Bronchial epithelial cell (primary cell): ENCODE measurements at places on chromosomes 6 and 20. TPM values are rescaled to one million over a fixed set of nuclear protein-coding genes. Genes with fewer than 3 reads are reported as not detected.
A peak's percentile ranks its signal among the peaks of the same experiment; 100 is the strongest.

Gene TCP11
- total RNA-seq = not detected in 2 replicates

Gene ASF1A
- 13.4 and 17.9 TPM in 2 replicates for total RNA-seq

Gene KCNB1
- not detected in 2 replicates for total RNA-seq

Gene TRIM40
- total RNA-seq = not detected in 2 replicates

Gene LY6G6F
- total RNA-seq = not detected in 2 replicates

Gene SPATA2
- 0.79 and 1.0 TPM in 2 replicates for total RNA-seq

Gene EYS
- 0.26 and 0.53 TPM in 2 replicates for total RNA-seq

DNA sequence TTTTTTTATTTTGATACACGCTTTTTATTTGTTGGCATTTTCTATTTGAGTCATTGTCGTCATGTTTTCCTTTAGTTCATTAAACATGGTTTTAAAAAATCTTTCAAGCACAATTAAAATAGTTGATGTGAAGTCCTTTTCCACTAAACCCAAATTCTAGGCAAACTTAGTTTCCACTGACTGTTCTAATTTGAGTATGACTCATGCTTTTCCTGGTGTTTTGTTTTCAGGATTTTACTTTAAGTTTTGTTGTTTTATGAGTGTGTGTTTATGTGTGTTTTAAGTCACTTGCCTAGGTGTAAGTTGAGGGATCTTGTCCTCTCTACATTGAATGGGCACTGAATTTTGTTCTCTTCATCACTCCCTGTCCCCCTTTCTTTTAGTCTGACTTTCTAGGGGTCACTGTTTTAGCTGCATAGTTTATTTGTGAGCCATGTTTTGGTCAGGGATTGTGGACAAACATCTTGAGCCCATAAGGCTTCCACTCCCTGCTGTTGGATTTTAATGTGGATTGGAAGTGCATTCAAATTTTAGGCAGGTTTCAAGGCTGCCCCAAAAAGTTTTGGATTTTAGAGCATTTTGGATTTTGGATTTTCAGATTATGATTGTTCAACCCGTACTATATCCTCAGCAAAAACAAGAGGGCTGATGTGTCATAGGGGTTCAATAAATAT is 94.8 kb downstream of the CDYL start:
- DNase-seq = peak; percentile 17

DNA sequence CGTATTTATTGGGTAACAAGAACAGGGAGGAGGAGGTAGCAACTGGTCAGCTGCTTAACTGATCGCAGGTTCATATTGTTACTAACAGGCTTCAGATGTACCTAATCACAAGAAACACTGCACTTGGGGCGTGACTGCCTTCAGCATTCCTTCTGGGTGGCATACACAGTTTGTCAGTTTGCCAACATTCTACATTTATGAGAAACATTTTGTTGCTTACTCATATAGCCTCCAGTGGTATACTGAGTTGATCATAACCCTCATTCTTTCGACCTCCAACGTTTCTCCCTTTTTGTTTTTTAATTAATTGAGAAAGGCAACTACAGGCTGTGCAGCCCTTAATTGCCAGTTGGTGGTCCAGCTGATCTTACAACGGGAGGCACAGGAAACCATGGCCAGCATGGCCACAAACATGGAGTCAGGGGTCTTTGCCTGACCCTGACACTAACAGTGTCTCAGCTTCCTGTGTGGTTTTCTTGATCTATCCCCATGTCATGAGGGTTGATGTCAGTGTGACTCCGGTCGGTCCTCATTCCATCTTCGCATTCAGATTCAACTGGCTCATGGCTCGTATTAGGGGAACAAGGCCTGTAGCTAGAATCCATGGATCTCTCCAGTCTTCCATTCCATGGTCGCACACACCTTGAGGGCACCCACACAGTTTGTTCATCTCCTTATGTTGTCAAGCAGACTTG is 9.4 kb downstream of the EPB41L2 start:
- DNase-seq = peak; percentile 91

GRCh38 chr20:3452690-3453089 is 18.1 kb upstream of the ATRN start:
- DNase-seq = no peak

- DNase-seq = peak; percentile 42
These were observed 6.1 kb upstream of the PM20D2 start for GRCh38 chr6:89139509-89140346.

DNA sequence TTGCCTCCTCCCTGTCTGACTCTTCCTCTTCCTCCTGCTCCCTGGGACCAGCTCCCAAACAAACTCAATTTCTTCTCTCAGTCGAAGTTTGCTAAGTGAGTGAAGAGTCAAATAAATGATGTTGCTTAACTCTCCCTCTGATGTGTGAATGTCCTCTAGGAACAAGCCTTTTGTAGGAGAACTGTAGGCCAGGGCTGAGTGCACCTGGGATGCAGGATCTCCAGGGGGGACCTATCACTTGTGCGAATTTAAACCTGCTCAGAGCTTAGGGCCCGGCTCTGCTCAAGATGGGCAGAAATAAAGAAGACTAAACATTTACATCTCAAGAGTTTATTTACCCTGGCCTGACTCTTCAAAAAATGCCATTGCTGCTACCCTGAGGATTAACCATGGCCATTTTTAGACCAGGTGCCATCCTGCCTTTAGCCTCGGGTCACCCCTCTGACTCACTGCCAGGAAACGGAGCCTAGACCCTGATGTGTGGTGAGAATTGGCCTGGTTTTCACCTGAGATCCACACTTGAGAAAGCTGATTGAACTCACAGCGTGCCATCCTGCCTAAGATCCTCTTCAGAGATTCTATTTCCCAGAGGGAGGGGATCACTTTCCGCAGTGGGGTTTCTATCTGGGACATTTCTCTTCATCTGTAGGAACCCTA is 63.6 kb upstream of the CD93 start:
- DNase-seq = peak; percentile 39

DNA sequence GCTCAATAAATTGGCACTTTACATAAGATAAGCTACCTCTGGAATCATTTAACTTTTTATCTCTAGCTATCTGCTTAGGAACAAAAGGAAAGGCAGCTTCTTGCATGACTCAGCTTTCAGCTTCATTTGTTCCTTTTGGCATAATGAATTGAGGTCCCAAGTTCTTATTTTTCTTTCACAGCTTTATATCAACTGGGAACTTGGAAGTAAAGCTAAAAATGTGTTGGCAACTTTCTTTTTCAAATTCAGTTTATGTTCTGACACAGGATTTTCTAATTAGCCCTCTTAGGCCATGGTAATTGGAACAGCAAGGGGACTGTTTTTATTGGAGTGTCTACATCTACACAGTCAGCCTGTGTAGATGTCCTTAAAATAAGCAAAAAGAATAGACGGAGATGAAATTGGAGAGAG is 55.2 kb upstream of the MRAP2 start:
- DNase-seq = no peak
